MG63 (cell line): ENCODE measurements at places on chromosomes 5 and 9.

DNA sequence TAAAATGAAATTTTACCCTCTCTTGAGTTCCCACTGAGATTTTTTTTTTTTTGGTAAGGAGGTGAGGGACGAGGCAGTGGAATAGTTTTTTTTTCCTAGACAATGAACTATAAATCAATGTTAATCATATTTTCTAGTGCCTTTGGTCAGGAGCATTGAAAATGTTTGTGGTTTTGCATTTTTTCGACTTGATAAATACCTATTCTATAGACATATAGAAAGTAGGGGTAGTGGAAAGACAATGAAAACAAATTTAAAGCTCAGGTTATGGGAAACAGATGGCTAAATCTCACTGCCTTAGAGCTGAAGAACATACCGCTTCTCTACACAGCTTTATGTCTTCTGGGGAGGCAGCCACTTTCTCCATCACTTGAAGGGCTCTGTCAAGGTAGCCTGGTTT lies 94.3 kb downstream of the MRPS27 start:
- DNase-seq: no peak

- no peak for DNase-seq
Observed at GRCh38 chr9:137436761-137437600, 4.2 kb downstream of the ENTPD8 start.

DNA sequence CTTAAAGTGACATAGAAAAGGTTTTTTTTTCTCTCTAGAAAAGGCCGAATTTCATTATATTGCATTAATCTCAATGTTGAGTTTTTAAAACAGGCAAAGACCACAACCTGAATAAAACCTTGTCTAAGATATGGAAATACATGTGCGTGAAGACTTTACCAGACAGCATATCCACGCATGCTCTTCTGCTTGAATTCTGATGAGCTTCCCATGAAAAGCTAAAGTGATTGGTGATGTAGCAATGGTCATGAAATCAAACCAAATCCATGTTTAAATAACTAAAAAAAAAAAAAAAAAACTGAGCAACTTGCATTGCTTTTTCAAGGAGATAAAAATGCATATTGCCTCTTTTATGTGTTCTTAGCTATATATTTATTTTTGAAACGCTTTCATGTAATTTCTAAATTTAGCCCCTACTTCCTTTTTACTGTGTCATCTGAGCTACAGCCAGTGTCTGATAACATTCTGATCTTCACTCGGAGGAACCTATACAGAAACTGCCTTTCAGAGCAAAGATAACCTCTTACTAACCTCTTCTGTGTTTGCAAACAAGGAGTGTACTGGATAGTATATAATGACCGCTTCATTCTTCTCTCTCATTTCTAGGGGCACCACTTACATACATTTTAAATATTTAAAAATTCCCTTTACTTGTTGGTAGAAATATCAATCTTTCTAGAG lies 179.1 kb upstream of the GNA14 start:
- DNase-seq: no peak

DNA sequence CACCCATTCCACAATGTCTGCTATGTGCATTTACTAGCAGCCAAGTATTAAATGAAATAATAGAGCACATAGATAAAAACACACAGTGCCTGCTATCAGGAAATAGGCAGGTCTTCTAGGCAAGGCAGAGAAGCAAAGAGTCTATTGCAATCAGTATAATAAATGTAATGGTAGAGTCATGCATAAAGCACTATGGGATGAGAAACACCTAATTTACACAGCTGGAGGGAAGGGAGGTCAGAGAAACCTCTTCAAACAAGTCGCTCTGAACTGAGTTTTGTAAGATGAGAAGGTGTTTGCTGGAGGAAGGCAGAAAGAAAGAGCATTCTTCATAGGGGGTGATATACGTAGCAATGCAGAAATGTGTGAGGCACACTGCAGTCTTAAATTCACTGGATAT lies 341.0 kb upstream of the DMAC1 start:
- DNase-seq: no peak

DNA sequence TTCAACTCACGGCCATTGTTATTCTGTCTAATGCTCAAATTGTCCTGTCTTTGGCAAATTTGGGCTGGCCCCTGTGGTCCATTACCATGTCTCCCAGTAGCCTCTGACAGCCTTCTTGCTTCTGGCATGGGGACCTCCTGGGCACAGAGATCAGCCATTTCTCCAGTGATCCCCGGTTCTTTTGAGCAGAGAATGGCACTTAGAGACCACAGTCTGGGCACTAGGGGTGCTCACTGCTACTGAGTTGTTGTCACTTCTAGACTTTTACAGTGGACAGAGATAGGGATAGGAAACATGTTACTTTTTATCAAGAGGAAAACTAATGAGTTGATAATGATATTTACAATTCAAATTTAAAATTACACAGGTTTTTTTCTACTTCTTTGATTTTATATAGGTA lies 47.6 kb upstream of the BARHL1 start:
- no peak for DNase-seq

DNA sequence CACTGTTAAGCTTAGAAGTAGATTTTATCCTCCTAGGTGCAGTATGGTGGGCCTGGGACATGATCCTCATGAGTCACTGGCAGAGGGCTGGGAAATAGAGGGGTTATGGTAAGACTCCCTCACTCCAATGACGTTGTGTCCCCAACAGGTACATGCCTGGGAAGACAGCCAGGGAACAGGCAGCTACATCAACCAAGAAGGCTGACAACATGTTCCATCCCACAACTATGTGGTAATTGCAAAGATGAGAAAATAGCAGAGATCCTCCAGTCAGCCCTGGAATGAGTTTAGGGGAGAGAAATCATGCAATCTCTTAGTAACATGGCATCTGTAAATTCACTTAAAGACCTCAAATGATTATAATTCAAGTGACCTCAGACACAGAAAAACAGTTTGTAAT lies 114.4 kb upstream of the LIFR start:
- no peak for DNase-seq

- no peak for DNase-seq
Observed at GRCh38 chr5:669111-669841, 23.9 kb downstream of the TPPP start.

GRCh38 chr5:34848230-34848629 lies 9.3 kb downstream of the TTC23L start:
- no peak for DNase-seq

GRCh38 chr5:128074171-128074570 lies 9.4 kb upstream of the SLC12A2 start:
- no peak for DNase-seq

DNA sequence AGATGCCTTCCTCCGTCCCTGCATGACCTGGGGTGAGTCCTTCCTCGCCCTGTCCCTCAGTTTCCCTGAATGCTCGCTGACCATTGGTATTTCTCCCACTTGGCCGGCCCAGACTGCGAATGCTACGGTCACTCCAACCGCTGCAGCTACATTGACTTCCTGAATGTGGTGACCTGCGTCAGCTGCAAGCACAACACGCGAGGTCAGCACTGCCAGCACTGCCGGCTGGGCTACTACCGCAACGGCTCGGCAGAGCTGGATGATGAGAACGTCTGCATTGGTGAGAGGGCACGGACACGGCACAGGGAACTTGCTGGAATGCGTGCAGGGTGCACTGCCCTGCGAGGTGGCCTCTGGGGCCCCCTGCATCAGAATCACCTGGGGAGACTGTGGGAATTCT lies 77.1 kb downstream of the NTNG2 start:
- DNase-seq: no peak

DNA sequence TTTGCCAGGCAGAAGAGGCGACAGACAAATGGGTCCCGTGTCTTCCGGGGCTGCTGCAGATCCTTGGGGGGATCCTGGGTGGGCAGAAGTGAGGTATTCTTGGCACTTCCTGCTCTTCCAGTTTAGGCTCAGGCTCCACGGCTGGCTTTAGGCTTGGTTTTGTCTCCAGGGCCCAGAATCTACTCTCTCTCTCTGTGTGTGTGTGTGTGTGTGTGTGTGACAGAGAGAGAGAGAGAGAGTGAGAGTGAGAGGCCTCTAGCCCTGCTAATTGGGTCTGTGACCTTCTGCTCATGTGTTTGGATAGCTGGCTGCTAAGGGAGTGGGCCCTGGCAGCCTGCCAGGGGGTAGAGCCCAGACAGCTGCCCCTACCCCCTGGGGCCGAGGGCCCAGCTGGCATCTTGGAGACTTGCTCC lies 39.3 kb downstream of the CRB2 start:
- peak; percentile 51 for DNase-seq

DNA sequence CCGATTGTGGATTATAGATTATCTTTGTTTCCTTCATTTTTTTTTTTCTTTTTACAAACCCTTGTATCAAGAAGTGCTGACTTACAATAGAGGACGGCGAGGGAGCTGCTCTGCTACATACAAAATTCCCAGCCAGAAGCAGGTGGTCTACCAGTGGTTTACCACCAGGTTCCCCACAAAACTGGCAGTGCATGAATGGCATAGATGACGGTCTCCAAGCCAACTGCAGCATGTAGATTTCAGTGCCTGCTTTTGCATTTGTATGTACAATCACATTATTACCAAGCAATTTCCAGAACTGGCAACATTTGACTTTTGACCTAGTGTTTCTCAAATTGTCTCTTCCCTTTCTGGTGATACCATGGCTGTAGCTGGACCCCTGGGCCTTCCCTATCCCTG lies 84.0 kb downstream of the ACER2 start:
- no peak for DNase-seq

- no peak for DNase-seq
Observed at GRCh38 chr5:2864515-2865105, 113.1 kb upstream of the IRX2 start.

- no peak for DNase-seq
Observed at GRCh38 chr5:83741571-83741970, 20.9 kb upstream of the HAPLN1 start.

- DNase-seq: no peak
Observed at GRCh38 chr5:98839469-98840383, 66.3 kb downstream of the RGMB start.

GRCh38 chr5:41218929-41219657 lies 5.8 kb upstream of the C6 start:
- DNase-seq: no peak

DNA sequence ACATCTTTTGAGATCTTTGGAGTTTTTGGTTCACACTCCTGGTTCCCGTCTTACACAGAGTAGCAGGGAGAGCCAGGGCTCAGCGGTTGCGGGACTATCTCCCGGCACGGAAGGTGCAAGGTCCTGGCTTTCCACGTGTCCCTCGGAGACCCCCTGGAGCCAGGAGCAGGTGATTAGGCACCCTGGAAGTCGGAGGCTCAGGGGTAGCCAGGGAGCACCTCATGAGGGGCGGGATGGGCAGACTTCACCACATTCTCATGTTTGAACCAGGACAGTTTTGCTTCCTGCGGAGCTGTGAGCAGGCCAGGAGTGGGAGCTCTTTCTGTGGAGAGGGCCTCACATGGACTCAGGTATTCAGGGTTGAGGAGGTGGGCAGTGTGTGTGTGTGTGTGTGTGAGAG lies 273.7 kb upstream of the IRX1 start:
- DNase-seq: no peak

DNA sequence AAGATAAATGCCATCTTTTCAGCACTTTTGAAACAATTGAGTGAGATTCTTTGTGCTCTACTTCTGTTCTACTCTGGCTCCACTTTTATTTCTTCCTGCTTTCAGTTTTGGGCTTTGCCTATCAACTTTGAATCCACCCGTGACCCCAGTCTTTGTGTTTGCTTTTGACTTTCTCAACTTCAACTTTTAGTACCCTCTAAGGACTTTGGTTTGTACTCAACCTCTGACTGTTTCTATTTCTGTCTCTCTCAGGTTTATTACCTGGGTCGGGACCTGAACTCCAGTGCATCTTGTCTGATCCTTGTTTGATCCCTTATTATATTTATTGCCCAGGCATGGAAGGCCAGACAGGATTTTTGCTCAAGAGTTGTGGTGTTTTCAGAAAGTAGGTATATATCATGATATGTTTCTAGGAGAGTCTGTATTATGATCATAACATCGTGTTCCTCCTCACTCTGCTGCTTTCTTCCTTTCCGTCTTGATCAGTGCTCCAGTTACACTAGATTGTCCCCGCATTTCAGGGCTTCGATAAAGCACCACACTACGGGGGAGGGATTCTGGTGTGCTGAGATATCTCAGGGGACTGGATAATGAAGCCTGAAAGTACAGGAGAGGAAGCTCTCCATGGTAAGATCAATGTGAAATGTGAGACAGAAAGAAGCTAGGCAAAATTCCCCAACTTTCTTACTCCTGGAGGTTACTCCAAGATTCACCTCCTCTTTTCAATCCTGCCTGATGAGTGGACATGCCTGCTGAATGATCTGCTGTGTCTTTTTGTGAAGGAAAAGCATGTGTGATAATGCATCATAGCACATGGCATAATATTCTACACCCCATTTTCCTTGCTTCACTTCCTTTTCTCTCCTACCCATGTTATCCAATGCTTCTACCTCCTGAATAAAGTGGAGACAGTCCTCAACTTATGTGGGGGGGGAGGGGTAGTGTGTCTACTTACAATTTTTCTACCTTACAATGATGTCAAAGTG lies 155.5 kb upstream of the GRIN3A start:
- no peak for DNase-seq
